ENCODE measurements at places on chromosomes 5 and 9.
A peak's percentile ranks its signal among the peaks of the same experiment; 100 is the strongest.

GRCh38 chr9:132744881-132745755 lies 74.9 kb downstream of the GTF3C4 start:
- H3K4me1 ChIP-seq = no peaks in the 10 kb centered on the region
- H3K36me3 ChIP-seq = no peaks in the 10 kb centered on the region
- peaks cover 3% of the 10 kb centered on the region for H3K27me3 ChIP-seq

DNA sequence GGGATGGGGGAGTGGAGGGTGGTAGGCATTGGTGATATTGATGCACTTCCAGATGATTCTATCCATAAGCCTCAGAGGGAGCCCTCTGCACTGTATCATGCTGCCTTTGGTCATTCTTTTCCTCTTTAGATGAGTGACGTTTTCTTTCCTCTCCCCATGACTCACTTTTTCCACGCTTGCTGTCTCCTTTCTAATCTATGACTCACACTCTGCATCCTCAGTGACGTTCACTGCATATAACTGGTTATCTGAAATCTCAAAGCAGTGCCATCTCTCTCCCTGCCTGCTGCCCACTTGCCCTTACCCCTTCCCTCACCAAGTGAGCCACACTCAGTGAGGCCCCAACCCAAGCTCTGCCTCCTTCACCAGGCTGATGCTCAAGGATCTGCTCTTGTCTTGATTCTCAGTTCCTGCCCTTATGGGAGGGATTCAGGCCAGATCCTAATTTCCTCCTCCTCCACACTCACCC lies 31.6 kb downstream of the PTGS1 start:
- H3K4me1 ChIP-seq = peaks cover 3% of the 10 kb centered on the region
- no peak for DNase-seq
- H3K27ac ChIP-seq = no peak overlapping the region
- no peaks in the 10 kb centered on the region for H3K27me3 ChIP-seq

GRCh38 chr5:134227259-134227658 lies 1.4 kb upstream of the PPP2CA start:
- no peaks in the 10 kb centered on the region for H3K27me3 ChIP-seq
- peak; percentile 66 for DNase-seq
- peak overlapping the region; percentile 98 for H3K4me3 ChIP-seq
- peaks cover 1% of the 10 kb centered on the region for H3K4me1 ChIP-seq
- no peaks in the 10 kb centered on the region for H3K36me3 ChIP-seq

GRCh38 chr5:90503596-90503995 lies 25.8 kb downstream of the LYSMD3 start:
- no peak for DNase-seq
- no peaks in the 10 kb centered on the region for H3K27me3 ChIP-seq
- no peaks in the 10 kb centered on the region for H3K4me1 ChIP-seq
- no peak overlapping the region for H3K4me3 ChIP-seq

DNA sequence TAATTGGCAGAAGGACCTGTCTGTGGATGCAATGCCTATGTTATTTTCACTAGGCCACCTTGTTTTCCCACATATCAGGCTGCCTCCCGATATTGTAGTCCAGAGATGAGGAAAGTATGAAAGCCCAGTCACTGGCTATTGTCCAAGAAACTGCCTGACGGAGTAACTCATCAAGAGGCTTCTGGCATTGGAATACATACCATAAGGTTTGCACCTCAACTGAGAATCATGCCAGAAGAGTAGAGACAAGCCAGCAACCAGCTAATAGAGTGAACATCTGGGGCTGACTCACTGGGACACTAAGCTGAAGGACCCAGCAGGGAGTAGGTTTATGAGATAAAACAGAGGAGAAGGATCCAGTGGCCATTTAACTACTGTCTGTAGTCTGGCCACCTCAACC lies 137.2 kb upstream of the FST start:
- H3K36me3 ChIP-seq = no peaks in the 10 kb centered on the region
- no peak overlapping the region for H3K4me3 ChIP-seq
- H3K27me3 ChIP-seq = no peaks in the 10 kb centered on the region
- H3K4me1 ChIP-seq = no peaks in the 10 kb centered on the region

- no peaks in the 10 kb centered on the region for H3K4me1 ChIP-seq
- H3K27ac ChIP-seq = no peak overlapping the region
- no peaks in the 10 kb centered on the region for H3K27me3 ChIP-seq
- no peaks in the 10 kb centered on the region for H3K36me3 ChIP-seq
- H3K4me3 ChIP-seq = no peak overlapping the region
Observed at GRCh38 chr5:10524376-10525123, 39.3 kb upstream of the ANKRD33B start.

GRCh38 chr5:164357395-164358033 lies 852.1 kb downstream of the MAT2B start:
- no peaks in the 10 kb centered on the region for H3K27me3 ChIP-seq
- DNase-seq = no peak
- no peak overlapping the region for H3K27ac ChIP-seq
- no peak overlapping the region for H3K4me3 ChIP-seq
- no peaks in the 10 kb centered on the region for H3K36me3 ChIP-seq

- DNase-seq = no peak
- H3K4me3 ChIP-seq = no peak overlapping the region
- no peak overlapping the region for H3K27ac ChIP-seq
- H3K27me3 ChIP-seq = no peaks in the 10 kb centered on the region
Observed at GRCh38 chr9:106880863-106881262, 17.9 kb downstream of the ZNF462 start.

GRCh38 chr5:72020161-72020983 lies 86.9 kb upstream of the MAP1B start:
- H3K4me3 ChIP-seq = no peak overlapping the region
- H3K27me3 ChIP-seq = no peaks in the 10 kb centered on the region

DNA sequence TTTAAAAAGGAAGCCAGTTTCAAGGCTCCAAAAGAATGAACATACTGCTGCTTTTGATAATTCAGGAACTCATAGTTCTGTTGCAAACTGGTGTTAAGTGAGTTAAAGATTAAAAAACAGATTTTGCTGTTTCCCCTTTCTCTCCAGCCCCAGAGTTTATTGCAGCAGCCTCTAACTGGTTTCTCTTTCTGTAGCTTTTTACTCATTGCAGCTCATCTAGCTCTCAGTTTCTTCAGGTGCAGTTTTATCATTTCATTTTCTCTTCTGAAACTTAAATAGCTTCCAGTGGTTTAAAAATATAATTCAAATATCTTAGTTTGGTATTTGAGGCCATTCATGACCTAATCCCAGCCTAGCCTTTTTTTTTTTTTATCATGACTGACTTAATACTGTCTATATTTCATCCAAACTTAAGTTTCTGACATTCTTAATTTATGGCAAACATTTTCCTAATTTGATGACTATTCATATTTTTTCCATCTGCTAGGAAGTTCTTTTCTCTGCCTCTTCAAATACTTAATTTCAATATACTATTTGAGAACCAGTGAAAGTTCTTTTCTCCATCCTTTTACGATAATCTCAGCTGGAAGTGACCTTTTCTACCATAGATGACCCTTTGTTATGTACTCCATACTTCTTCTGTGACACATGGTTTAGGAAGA lies 252.7 kb upstream of the GRIA1 start:
- no peaks in the 10 kb centered on the region for H3K27me3 ChIP-seq
- H3K27ac ChIP-seq = no peak overlapping the region
- H3K4me3 ChIP-seq = no peak overlapping the region
- H3K36me3 ChIP-seq = no peaks in the 10 kb centered on the region

- no peaks in the 10 kb centered on the region for H3K27me3 ChIP-seq
- H3K4me1 ChIP-seq = no peaks in the 10 kb centered on the region
- no peak overlapping the region for H3K4me3 ChIP-seq
- no peaks in the 10 kb centered on the region for H3K36me3 ChIP-seq
- DNase-seq = no peak
Observed at GRCh38 chr5:135671966-135672365, 93.2 kb upstream of the CXCL14 start.

GRCh38 chr9:121678501-121679022 lies 27.1 kb downstream of the DAB2IP start:
- no peak for DNase-seq
- H3K36me3 ChIP-seq = peaks cover 5% of the 10 kb centered on the region
- no peak overlapping the region for H3K4me3 ChIP-seq
- H3K4me1 ChIP-seq = peaks cover 2% of the 10 kb centered on the region
- no peaks in the 10 kb centered on the region for H3K27me3 ChIP-seq
- H3K27ac ChIP-seq = no peak overlapping the region

DNA sequence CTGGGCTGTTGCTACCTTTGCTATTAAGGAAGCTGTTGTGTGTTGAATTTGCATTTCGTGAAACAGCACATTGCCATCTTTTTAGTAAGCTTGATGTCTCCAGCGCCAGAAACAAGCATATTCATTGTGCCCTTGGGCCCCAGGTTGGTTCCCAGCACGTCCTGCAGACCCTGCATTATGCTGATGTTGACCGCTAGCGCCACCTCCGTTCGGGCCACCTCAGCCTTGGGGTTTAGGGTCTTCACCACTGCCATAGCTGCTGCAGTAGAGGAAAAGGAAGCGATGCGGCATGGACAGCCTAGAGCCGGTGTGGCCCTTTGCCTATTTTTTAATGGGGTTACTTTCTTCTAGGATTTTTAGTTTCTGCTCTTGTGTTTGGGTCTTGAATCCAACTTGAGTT lies 23.8 kb upstream of the OTULIN start:
- no peaks in the 10 kb centered on the region for H3K4me1 ChIP-seq
- H3K27me3 ChIP-seq = no peaks in the 10 kb centered on the region
- no peak for DNase-seq
- H3K27ac ChIP-seq = no peak overlapping the region

DNA sequence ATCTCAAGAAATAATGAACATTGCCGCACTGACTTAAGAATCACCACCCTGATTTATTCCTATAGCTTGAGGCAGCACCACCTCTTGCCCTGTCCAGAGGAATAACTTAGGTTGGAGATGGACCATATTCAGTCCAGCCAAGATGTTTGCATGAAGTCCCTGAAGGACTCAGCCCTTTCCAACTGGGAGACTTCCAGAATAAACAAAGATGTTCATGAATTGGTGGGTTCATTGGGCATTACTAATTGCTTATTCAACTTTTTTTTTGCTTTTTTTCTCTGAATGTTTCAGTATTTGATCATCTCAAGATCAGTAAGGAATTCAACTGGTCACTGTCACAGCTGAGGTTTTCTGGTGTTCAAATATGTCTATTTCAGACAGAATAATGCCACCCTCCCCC lies 470.6 kb downstream of the CCDC171 start:
- H3K27me3 ChIP-seq = no peaks in the 10 kb centered on the region
- DNase-seq = no peak
- H3K27ac ChIP-seq = no peak overlapping the region

DNA sequence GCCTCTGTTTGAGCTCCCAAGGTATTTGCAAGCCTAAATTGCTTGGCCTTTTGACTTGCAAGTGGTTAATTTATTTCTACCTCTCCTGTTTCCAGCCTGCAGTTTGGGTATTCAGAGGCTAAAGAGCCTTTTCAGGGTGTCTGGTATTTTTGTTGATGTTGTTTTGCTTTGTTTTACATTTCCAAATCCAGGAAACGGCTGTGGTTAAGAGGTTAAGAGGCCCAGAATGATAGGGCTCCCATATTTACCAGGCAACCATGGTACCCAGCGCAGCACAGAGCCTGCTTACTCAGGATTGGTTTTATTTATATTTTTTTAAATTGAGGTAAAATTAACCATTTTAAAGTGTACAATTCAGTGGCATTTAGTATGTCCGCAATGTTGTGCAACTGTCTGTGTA lies 92.1 kb downstream of the PDZD2 start:
- no peaks in the 10 kb centered on the region for H3K4me1 ChIP-seq
- no peak for DNase-seq
- no peaks in the 10 kb centered on the region for H3K27me3 ChIP-seq
- no peak overlapping the region for H3K27ac ChIP-seq
- H3K4me3 ChIP-seq = no peak overlapping the region

DNA sequence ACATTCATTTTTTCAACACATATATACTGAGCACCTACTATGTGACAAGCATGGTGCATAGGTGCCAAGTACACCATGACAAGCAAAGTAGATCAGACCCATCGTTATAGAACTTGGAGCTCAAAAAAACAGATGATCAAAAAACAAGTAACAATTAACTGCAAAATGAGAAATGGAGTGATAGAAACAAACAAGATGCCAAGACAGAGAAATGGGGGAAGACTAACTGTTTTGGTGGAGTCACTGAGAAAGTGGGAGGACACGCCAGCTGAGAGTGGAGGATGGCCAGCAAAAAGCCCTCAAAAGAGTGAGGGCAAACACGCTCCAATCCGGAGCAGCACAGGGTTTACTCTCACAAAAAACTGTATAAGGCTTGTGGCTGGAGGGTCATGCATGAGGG lies 50.6 kb downstream of the TTC39B start:
- no peak overlapping the region for H3K4me3 ChIP-seq
- no peaks in the 10 kb centered on the region for H3K27me3 ChIP-seq
- H3K36me3 ChIP-seq = no peaks in the 10 kb centered on the region
- no peaks in the 10 kb centered on the region for H3K4me1 ChIP-seq
- H3K27ac ChIP-seq = no peak overlapping the region
- no peak for DNase-seq

DNA sequence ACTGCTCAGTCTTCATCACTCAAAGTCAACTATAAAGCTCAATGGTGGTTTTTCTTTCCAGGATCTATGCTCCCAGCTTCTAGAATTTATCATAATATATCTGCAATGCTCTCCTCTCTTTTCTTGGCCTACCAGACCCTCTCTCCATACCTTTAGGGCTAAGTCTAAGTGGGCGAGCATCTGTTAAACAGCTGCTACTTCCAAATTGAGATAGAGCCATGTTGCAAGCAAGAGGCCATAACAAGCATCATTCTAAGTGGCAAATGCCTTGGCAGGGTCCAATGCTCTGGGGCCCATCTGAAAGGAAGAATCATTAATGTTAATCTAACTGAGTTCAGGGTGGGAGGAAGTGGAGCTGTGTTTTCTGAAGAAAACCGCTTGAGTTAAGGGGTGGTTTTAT lies 324.0 kb downstream of the TLR4 start:
- no peaks in the 10 kb centered on the region for H3K4me1 ChIP-seq
- no peak overlapping the region for H3K27ac ChIP-seq
- no peaks in the 10 kb centered on the region for H3K27me3 ChIP-seq
- H3K4me3 ChIP-seq = no peak overlapping the region
- no peak for DNase-seq

- peaks cover 3% of the 10 kb centered on the region for H3K4me1 ChIP-seq
- no peaks in the 10 kb centered on the region for H3K27me3 ChIP-seq
- H3K4me3 ChIP-seq = no peak overlapping the region
- no peaks in the 10 kb centered on the region for H3K36me3 ChIP-seq
- DNase-seq = no peak
- no peak overlapping the region for H3K27ac ChIP-seq
Observed at GRCh38 chr5:9423571-9423970, 122.3 kb downstream of the SEMA5A start.

GRCh38 chr5:129460936-129461710 lies 1.0 kb downstream of the ADAMTS19 start:
- peak overlapping the region; percentile 39 for H3K4me3 ChIP-seq
- peaks cover 2% of the 10 kb centered on the region for H3K27me3 ChIP-seq
- DNase-seq = peak; percentile 43
- H3K4me1 ChIP-seq = peaks cover 23% of the 10 kb centered on the region

DNA sequence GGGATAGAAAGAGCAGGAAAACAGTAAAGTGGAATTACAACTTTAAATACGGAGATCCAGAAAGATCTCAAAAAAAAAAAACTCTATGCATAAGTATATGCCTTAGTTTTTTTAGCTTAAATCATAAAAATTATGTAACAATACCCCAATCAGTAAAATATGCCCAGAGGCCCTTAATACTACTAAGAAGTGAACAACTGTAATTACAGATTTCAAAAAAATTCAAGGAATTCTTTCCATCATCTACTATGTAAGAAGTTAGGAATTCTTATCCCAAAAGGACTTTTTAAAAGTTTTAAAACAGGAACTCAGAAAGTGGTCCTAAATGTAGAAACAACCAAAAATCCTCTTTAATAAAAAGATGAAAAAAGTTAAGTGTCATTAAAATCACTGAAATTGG lies 111.3 kb downstream of the SSBP2 start:
- no peaks in the 10 kb centered on the region for H3K36me3 ChIP-seq
- H3K27me3 ChIP-seq = no peaks in the 10 kb centered on the region
- H3K4me3 ChIP-seq = no peak overlapping the region
- H3K27ac ChIP-seq = no peak overlapping the region
- no peaks in the 10 kb centered on the region for H3K4me1 ChIP-seq
- DNase-seq = no peak

All from liver (tissue), 10 donors.